ENCODE measurements at places on chromosomes 5 and 9.

DNA sequence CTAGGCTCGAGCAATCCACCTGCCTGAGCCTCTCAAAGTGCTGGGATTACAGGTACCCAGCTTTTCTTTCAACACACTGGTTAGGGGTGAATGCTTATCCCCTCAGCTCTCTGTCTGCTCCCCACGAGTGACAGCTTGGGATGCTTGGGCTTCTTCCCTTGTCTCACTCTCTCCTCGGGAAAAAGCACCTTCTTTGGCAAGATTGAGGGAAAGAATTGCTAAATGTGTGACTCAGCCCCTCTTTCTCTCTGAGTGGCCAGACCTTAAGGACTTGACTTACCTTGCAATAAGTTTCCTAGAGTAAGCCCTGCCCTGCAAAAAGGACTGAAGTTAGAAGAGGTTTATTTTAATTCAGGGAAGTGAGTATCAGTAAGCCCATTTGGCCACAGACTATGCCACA, 68.1 kb upstream of the ERBIN start:
- no peak for DNase-seq

- no peak for DNase-seq
These were observed 118.9 kb downstream of the NXNL2 start for GRCh38 chr9:88653911-88654310.

DNA sequence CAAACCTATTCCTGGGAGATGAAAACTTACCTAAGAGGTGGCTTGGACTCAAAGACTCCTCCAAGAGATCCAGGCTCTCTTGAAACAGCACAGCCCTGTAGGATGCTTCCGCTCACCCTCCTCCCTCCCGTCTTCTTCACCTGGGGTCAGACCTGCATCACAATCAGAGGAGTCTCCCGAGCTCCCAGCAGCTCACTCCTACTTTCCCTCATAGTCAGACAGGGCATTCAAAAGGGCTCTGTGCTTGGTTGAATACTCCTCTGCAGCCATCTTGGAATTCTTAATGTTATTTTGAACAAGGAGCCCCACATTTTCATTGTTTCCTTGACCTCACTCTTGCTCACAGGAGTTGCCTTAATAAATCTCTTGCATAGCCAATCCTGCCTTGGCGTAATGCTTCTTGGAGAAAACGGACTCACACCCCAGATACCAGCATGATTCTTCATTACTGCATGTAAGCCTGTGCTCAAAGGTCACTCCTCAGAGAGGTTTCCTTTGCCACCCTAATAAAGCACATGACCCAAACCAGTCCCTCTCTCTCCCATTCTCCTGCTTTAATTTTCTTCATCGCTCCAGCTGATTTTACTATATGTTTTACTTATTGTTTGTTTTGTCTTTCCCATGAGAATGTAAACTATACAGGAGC, 47.1 kb upstream of the IFNK start:
- DNase-seq = no peak

- DNase-seq = no peak
These were observed 183.9 kb upstream of the PPP1R26 start for GRCh38 chr9:135295551-135296300.

GRCh38 chr5:176530393-176530982, 6.7 kb downstream of the RNF44 start:
- DNase-seq = no peak

- DNase-seq = peak; percentile 63
These were observed 404.7 kb upstream of the TRPC7 start for GRCh38 chr5:136769900-136770684.

DNA sequence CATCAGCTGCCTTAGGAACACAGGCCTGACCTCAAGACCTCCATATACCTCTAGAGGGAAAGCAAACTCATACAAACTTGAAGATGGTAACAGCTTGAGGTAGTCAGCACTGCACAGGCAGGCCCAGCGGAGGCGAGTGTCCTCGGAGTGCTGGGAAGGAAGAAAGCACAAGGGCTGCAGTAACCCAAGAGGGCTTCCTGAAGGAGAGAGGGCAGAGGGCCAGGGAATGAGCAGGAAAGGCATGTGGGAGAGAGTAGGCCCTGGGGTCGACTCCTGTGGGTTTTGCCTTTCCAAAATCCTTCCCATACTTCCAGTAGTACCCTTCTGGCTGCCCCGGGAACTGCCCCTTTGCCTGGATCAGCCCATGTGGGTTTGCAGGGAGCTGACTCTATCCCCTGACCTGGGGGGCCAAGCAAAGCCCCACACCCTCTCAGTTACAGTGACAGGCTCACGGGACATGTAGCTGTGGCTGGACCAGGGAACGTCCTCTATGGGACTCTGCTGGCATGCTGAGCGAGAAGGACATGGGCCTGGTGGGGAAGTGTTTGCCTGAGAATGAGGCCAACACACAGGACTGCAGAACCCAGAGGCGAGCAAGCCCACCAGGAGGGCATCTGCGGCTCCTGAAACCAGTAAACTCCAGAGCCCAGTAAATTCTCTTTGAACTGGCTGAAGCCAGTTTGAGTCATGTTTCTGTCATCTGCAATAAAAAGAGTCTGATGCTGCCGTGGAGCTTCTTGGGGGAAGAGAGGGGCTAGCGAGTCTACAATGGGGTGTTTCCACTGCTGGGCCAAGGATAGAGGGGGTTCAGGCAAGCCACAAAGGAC, 64.1 kb downstream of the COL23A1 start:
- no peak for DNase-seq

GRCh38 chr5:121009058-121009457, 545.0 kb downstream of the PRR16 start:
- DNase-seq = no peak

DNA sequence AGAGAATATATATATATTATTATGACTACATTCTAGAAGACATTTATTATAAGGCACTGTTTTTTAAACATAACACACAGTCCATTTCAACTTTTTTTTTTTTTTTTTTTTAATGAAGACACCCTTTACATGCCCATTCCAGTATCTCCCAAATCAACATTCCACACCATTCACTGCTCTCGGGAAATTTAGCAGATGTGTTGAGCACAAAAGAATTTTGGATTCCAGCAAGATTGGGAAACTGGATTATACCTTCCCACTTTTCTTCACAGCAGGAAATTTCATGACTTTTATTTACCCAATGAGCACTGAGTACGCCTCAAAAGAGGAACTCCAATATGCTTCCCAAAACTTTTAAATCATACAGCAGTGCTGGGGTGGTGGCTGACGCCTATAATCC, 333.6 kb upstream of the DAB2 start:
- no peak for DNase-seq

- DNase-seq = no peak
These were observed 2039.7 kb upstream of the WWC1 start for GRCh38 chr5:166251786-166252185.

DNA sequence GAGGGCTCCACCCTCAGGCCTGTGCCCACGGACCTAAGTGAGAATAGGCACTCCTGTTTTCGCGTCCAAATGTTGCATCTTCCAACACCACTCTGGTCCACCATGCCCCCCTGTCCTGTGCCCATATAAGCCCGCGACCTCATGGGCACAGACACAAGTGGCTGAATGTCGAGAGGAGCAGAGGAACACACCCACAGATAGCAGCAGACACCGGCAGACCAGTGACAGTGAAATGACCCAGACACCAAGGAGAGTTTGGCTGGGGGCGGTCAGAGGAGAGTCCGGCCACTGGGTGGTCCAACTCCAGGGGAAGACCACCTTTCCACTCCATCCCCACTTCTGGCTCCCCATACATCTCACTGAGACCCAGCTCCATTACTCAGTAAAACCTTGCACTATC, 161.4 kb upstream of the DAB2 start:
- DNase-seq = no peak

GRCh38 chr5:139806726-139807646, 11.4 kb downstream of the PSD2 start:
- no peak for DNase-seq

DNA sequence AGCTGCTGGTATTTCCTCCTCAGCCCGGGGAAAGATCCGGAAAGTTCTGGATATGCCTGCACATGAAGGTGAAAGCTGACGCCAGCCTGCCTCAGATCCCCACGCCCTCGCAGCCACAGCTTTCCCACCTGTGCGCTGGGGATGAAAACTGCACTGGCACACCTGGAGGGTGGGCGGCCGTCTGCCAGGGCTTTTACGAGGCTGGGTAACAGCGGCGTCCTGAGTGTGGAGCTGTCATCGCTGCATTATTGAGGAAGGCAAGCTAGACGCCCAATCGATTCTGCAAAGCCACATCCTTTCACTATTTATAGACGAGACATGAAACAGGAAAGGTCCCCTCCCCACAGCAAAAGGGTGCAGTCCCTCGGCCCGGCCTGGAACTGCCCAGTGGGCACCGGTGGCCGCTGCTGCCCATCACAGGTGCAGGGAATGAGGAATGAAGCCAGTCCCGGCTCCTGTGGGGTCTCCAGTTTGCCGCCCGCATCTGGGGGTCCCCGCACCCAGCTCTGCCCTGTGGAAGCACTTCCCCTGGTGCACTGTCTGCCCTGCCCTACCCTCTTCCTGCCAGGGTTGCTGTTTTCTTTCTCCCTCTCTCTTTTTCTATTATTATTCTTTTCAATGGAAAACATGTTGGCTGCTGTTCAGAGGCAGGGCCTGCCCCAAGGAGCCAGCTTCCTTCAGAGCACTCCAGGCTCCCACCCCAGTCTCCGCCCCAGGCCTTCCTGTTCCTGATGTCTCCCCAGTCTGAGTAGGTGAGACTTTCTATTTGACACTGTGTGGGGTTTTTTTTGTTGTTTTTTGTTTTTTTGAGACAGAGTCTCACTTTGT, 7.0 kb downstream of the NOTCH1 start:
- peak; percentile 81 for DNase-seq

GRCh38 chr5:31626156-31626555, 12.8 kb upstream of the PDZD2 start:
- no peak for DNase-seq

- DNase-seq = no peak
These were observed 173.5 kb downstream of the C5orf15 start for GRCh38 chr5:133794771-133795415.

GRCh38 chr9:16210440-16210839, 657.6 kb downstream of the CCDC171 start:
- no peak for DNase-seq

- DNase-seq = no peak
These were observed 878.9 kb upstream of the WWC1 start for GRCh38 chr5:167412556-167412955.

DNA sequence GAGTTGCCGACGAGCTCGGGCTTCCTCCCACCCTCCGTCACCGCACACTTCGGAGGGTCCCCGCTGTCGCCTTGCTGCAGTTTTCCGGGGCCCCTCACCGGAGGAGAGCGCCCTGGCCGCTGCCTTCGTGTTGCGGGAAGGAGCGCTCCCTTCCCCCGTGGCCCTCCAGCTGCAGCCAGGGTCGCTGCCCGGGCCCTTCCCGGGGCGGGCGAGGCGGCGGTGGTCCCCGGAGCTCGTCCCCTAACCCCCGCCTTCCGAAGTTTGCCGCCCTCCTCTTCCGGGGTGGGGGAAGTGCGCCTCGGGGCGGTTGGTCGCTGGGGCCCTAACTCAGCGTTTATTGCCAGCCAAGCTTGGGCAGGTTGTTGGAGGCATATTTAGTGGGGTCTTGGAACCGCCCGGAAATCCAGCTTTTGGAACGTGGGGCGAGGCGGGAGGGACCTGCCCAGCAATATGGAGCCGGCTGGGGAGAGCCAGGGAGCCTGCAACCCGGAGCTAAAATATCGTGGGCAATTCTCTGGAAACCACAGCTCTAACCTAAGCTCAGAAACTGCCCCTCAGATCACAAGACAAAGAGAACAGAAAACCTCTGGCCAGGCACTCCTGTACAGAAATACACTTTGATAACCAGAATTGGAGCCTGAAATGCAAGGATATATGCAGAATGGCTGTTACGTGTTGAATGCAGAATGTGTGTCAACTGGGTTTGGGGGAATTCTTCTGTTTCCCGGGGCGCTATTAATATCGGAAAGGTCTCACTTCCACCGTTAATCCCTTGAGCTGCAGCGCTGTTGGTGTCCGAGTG, 890 bp downstream of the PIK3R1 start:
- DNase-seq = peak; percentile 80

DNA sequence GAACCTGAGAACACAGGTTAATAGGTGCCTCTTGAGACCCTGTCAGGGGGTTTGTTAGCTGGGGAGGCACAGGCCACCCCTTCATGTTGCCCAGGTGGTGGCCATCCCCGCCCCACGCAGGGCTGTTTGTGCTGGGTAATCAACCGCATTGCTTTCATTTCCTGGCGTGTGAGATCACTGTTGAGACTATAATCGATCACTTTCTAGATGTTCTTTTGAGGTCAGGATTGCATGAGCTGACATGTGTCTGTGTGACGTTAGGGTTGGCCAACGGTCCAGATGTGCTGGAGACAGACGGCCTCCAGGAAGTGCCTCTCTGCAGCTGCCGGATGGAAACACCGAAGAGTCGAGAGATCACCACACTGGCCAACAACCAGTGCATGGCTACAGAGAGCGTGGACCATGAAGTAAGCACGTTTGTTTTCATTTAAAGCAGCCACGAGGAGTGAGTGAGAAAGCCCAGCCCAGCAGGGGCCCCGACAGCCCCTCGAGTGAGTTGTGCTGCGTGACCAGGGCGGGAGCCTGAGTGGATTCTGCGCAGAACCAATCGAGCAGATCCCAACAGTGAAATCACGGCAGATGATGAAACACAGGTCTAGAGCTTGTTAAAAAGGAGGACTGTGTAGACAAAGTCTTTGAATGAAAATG, 115.0 kb upstream of the CACNA1B start:
- no peak for DNase-seq

DNA sequence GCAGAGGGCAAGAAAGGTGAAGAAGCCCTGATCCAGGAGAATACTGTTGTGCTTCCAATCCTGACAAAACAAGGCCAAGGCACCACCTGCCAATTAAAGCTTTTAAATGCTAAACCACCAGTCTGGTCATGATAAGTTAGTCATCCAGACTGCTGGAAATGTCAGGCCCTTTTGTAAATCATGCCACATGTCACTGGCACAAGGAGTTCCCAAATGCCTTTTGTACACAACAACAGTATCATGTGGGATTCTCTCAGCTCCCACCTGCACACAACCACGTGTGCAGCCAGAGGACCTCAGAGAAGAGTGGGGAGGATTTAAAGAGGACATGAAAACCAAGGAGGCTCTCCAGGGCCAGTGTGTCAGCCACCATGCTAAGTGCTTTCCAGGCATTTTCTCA, 99.3 kb downstream of the CDK5RAP2 start:
- DNase-seq = no peak

DNA sequence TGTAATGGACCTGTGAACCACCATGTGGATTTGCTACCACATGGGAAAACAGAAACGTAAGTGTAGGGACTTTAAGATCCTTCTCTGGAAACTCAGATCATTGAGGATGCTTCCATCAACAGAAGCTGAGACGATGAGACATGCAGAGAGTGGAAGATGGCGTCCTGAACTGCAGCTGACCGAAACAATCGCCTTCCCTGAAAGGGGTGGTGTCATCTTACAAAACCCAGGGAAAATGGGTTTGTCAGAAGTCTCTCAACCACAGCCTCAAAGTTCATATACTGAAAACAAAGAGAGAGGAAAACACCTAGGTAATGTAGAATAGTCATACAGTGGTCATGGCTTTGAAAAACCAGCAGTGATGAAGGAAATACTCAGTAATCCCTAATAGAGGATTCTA, 6.6 kb upstream of the PTPN3 start:
- DNase-seq = no peak

GRCh38 chr5:158499892-158500418, 599.8 kb downstream of the EBF1 start:
- DNase-seq = no peak
